Lung microvascular endothelial cell (primary cell): ENCODE measurements at places on chromosomes 6 and 20.

- no peak for DNase-seq
Observed at GRCh38 chr20:24406750-24407149, 62.7 kb upstream of the SYNDIG1 start.

- DNase-seq: no peak
Observed at GRCh38 chr20:16535277-16535676, 38.0 kb downstream of the KIF16B start.

DNA sequence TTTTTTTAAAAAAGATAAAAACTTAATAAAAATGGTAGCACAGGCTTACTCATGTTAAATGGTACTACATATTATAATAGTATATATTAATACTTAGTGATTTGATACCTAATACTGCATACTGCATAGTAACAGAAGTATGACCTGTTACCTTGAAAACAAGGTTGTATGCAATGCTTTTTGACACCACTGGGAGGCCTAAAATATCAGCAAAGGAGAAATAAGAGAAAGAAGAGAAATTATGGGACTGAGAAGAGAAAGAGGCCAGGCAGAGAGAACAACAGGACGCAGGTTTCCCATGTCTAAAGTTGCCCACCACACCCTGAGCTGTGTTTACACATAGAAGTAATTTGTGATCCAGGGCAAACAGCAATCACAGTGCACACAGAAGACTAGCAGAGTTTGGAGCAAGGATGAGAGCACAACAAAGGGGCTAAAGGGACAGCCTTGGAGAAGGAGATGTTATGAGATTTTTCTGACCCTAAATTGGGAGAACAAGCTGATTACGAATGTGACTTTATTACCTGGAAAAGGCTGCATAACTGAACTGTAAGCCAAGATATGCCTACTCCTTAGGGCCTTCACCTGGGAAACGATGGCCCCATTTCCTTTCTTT, 73.2 kb downstream of the ROS1 start:
- peak; percentile 37 for DNase-seq

- DNase-seq: no peak
Observed at GRCh38 chr6:145262771-145263170, 472.5 kb downstream of the EPM2A start.

- DNase-seq: no peak
Observed at GRCh38 chr6:11393713-11394627, 143.6 kb upstream of the TMEM170B start.

GRCh38 chr6:135128268-135128914, 52.7 kb upstream of the MYB start:
- DNase-seq: peak; percentile 26

DNA sequence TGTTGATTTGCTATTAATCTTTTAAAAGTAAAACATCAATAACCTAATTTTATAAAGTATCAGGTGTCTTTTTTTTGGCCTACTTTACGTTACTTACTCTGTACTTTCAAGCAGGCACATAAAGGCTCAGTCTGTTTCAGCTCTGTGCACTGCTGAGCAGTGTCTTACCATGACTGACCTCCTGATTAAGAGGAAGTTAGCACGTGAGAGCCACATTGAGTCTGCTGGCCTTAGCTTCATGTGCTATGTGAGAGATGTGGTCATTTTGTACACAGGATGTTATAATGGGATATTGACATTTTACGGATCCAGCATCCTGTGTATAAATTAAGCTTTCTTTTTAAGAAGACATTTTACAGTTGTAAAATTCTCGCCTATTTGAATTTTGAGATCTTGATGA, 31.9 kb downstream of the ARID1B start:
- DNase-seq: peak; percentile 79

DNA sequence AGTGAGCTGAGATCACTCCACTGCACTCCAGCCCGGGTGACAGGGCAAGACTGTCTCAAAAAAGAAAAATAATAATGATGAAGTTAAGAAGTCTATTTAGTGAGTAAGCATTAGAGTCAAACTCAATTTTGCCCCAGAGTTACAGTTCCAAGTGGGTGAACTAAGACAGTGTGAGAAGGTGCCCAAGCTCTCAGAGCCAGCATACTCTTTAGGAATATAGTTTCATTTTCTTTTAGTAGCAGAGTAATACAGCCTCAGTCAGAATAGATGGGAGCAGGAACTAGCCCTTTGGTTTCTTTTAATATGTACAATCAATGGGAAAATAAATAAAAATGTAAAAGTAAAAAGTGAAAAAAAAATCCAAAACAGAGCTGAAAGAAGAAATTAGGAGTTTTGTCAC, 87.0 kb upstream of the ADGRF1 start:
- no peak for DNase-seq
